GOT3 (cell line): ENCODE measurements at places on chromosomes 16 and 17.

DNA sequence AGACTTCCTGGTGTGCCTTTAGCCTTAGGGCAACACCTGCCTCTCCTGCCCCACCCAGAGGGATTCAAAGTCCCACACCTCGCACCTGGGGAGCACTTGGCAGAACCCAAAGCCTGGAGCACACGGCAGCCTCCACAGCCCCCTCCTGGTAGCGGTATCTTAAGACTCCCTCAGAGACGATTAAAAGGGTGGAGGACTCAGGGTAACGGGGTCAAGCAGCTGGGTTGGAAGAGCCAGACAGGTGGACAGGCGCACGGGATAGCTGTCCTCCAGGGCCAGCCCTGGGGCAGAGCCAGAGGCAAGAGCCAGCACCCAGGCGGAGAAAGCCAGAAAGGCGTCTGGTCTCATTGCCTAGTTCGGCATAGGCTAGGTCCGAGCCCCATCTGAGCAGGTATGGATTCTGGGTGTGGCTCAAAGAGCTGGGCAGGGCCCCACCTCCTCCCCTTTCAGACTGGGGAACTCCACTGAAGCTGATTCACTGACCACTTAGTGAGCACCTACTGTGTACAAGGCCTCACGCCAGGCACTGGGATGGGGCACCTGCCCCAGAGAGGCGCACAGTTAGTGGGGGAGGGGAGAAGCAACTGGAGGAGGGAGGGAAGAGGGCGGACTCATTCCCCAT, 55.0 kb upstream of the MEAK7 start:
- no peak for DNase-seq

GRCh38 chr17:50815400-50815799, 20.0 kb upstream of the WFIKKN2 start:
- no peak for DNase-seq

GRCh38 chr16:28068976-28069375, 5.5 kb upstream of the GSG1L start:
- no peak for DNase-seq

DNA sequence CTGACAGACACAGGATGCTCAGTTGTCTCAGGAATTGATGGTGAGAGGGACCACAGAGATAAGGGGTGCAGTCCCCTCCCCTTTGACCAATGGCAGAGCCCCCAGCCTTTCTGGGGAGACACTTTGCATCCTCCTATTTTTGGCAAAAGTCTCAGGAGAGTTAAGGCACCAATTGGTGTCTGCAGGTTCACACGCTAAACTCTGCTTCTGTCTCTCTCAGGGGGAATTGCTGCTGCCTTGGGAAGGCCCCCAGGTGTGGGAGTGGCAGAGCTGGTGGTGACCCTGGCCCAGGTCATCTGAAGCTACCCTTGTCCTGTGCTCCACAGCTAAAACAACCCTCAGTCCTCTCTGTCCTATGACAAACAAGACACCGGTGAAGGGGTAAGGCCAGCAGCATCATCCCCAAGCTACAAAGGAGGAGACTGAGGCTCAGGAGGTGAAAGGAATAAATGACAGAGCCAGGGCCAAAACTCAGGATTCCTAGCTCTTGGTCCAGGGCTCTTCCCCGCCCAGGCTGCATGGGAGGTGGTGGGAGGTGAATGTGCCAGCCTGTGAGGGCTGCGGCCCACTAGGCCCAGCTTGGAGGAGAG, 20.3 kb downstream of the OSBPL7 start:
- no peak for DNase-seq

DNA sequence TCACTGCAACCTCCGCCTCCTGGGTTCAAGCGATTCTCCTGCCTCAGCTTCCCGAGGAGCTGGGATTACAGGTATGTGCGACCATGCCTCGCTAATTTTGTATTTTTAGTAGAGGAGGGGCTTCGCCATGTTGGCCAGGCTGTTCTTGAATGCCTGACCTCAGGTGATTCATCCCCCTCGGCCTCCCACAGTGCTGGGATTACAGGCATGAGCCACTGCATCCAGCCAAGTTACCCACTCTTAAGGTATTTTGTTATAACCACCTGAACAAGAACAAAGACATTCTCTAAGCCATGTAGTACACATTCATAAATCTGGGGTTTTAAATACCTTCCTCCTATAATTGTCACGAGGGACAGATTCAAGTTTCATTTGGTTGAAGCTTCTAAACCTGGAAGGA, 12.3 kb upstream of the TMEM170A start:
- DNase-seq: no peak

DNA sequence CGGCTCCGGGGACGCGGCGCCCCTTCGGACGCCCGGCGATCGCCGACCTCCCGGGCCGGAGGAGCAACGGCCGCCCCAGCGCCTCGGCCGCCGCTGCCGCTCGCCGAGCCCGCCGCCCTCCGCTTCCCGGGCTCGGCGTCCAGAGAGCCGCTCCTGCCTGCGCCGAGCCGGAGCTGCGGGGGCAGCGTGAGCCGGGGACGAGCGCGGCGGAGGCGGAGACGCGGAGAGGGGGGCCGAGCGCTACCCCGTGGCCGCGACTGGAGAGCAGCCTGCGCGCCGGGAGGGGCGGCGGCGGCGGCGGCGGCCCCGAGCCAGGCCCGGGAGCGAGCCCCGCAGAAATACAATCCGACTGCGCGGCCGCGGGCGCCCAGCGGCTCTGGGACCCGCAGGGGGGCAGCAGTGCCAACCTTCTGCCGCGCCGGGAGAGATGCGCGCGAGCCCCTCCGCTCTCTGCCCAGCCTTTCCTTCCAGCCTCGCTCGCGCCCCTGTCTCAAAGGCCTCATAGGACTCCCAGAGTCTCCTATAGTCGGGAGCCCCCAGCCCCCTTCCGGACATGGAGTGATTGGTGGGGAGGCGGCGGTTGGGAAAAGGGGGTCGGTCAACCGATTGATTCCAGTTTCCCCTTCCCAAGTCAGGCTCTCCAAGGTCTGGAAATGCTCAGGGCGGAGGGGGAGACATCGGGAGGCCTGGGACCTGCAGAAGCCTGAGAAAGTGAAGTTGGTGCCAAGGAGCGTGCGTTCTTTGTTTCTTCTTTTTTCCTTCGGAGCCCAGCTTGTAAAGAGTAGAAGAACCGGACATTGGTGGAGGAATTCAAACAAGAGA, 1.0 kb upstream of the SDK2 start:
- DNase-seq: no peak

DNA sequence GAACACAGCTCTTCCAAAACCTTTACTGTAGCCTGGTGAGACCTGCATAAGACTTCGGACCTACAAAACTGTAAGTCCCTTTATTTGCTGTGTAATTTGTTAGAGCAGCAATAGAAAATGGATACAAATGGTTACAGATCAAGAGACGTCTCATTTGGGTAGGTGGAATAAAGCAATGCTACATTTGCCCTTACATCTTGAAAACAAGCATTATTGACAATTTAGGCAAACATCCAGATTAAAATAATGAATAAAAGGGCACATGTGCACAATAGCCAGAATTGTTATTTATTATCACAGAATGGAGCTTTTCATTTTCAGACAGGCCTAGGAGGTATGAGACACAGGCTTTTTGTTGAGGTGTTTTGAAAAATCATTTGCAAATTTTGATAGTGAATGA, 222.2 kb upstream of the CPHXL start:
- DNase-seq: no peak

DNA sequence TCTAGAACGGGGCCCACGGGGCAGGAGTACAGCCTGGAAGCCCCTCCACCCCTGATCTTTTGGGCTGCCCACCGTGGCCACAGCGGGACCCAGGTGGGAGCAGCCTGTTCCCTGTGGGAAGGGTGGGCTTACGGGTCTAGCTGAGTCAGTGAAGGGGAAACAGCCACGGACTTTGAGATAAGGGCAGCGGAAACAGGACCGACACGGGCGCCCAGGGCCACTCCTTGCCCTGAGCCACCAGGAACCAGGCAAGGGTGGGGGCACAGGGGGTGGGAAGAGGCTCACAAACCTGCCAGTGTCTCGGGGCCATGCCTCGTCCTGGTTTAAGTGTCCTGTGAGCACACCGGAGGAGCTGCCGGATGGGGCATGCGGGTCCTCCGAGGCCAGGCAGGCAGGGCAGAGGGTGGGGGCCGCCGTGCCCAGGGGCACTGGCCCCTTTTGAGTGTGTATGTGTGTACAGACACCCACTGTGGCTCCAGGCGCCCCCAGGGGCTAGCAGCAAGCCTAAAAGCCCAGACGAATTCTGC, 47.6 kb upstream of the PVALEF start:
- DNase-seq: no peak

DNA sequence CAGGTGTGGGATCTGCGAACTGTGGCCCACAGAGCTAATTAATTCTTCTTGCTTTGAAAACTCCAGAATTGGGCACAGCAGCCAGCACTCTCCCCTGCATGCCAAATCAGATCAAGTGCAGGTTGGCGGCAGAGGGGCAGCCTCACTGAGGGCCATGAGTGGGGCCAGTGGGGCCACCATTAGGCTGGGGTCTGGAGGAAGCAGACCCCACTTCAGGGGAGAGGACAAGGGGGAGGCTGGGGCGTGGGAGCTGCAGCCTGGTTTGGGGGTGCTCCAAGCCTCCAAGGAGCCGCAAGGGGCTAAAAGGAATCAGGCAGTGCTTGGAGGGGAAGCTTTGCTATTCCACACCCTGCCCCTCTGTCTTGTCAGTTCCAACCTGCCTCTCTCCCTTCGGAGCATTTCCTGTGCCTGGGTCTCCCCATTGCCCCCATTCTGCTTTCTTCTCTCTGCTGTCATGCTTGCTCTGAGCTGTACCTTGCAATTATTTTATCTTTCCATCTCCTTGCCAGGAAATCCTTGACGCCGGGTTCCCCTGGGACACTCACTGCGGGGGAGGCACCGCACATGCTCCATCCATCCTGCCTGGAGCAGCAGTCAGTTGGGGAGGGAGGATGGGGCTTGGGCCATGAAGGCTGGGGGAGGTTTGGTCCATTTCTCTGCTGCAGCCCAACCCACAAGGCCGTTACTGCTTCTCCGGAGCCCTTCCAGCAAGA, 3.3 kb upstream of the ABCC3 start:
- no peak for DNase-seq

GRCh38 chr16:80557037-80557436, 16.2 kb downstream of the DYNLRB2 start:
- DNase-seq: no peak

GRCh38 chr17:70168977-70169708, at the start of gene KCNJ2:
Gene KCNJ2, plus strand, starts transcription at chr17:70169532. Its CDS starts 5,508 bp downstream, at chr17:70175040.
- peak; percentile 43 for DNase-seq

DNA sequence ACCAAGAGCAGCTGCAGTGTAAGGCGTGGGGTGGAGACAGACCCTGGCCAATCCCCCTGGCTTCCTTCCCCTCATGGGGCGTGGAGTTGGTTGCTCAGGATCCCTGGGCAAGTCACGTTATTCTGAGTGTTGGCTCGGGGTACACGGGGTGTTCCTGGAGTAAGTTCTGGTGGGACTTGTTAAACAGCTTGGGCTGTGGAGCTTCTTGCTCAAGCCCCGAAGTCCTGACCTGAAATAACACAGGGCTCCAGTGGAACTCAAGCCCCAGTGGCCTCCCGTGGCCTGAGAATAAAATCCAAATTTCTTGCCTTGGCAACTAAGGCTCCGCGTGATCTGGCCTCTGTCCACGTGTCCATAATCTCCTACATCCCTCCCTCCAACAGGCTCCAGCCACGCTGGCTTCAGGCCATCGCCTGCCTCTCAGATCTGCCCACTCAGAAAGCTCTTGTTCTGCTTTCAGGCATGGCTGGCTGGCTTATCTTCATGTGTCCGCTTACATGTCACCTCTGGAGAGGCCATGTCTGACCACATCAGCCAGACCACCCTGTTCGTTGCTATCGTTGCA, 49.3 kb upstream of the BCO1 start:
- no peak for DNase-seq

DNA sequence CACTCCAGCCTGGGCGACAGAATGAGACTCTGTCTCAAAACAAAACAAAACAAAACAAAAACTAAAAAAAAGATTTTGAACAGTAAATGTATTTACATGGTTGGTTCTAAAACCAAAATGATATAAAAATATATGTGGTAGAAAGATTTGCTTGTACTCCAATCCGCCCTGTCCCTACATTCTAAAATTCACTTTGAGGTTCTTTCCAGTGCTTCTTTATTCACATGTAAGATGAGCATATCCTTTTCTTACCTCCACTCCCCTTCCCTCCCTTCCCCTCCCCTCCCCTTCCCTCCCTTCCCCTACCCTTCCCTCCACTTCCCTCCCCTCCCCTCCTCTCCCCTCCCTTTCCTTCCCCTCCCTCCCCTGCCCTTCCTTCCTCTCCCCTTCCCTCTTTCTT, 34.4 kb downstream of the RAP1GAP2 start:
- no peak for DNase-seq

GRCh38 chr16:28283798-28284577, 8.3 kb upstream of the SBK1 start:
- DNase-seq: no peak

DNA sequence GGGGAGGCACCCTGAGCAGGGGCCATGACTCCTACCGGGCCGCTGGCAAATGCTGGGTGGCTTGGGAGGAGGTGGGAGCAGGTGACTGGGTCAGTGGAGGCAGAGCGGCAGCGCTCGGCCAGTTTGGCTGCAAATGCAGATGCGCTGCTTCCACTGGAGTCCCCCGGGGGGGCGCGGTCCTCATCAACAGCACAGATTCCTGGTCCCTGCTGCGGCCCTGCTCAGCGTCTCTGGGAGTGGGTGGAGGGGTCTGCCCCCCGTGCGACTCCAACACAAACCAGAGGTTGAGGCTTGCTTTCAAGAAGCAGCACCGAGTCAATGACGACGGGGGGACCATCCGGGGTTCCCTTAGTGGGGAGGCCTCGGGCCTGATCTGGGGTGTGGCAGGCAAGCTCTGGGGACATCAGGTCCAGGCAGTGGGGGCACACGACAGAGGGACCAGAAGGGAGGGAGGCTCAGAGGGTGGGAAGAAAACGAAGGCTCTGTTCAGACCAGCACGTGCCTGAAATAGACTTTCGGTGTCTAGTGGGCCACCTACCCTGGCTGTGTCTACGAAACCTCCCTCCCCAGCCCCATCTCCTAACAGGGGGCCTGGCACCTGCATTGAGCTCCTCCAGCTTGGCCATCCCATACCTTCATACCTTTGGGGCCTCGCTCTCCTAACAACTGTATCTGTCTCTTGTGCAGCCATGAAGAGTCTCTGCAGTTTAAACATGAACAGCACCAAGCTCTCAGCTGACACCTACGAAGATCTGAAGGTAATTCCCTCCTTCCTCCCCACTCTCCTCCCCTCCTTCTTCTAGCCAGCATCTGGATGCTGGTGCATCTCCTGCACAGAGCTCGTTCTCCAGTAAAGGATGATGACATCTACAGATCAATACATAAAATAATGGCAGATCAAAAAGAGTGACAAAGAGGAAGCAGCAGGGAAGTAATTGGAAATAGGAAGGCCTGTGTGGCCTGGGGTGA, 72.5 kb upstream of the PLCG2 start:
- no peak for DNase-seq

DNA sequence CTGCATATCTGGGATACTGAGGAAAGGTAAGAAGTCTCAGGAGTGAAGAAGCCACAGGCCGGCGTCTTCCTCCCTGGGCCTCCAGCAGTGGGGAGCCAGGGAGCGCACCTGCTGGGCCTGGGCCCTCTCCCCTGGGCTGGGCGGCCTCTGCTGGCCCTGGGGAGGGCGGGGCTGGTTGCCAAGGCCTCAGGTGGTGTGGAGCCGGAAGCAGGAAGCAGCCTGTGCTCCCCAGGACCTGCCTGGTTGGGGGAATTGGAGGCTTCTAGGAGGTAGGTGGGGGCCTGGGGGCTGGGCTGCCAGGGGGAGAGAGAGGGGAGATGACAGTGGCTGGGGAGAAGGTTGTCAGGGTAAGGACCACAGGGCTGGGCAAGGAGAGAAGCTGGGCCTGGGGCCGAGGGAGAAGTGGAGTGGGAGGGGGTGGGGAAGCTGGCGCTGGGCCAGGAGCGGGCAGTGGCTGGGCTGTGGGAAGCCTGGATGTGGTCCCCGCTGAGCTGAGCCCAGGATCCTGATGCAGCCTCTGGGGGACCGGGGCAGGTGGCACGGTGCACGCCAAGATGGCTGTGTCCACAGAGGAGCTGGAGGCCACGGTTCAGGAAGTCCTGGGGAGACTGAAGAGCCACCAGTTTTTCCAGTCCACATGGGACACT, at the start of gene SMIM22:
Gene SMIM22 (plus strand): TSS at position 189 of the 647 bp plus-strand sequence. CDS start 366 bp downstream, at position 555.
- DNase-seq: no peak
